HepG2 (cell line): ENCODE measurements at places on chromosomes 2 and 18. TPM values are rescaled to one million over a fixed set of nuclear protein-coding genes. Genes with fewer than 3 reads are reported as not detected.

DNA sequence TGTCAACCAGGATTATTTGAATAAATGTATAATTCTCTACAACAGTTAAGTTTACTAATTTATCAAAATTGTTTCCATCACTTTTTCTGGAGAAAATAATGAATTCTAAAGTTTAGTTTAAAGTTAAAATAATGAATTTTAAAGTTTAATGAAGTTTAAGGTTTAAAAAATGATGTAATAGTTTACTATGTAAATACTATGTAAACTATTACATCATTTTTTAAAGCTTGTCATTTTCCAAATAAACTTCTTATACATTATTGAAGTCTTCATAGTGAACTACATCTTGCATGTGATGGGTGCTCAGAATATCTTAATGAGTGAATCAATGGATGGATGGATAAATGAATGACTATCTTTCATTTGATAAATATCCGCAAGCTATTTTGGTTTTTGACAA lies 38.8 kb downstream of the CD28 start:
- DNase-seq = no peak
- no peak overlapping the region for H3K27ac ChIP-seq
- no peak overlapping the region for H3K4me3 ChIP-seq

GRCh38 chr18:26119246-26119645 lies 14.4 kb upstream of the PSMA8 start:
- no peak overlapping the region for H3K27ac ChIP-seq
- peaks cover 6% of the 10 kb centered on the region; the same call in 2 of the 3 replicates for H3K27me3 ChIP-seq
- no peak for DNase-seq
- no peaks in the 10 kb centered on the region for H3K36me3 ChIP-seq

GRCh38 chr2:112923967-112924338 lies 13.0 kb downstream of the IL37 start:
- peaks cover 11% of the 10 kb centered on the region for H3K4me1 ChIP-seq
- DNase-seq = no peak
- H3K36me3 ChIP-seq = no peaks in the 10 kb centered on the region
- H3K27me3 ChIP-seq = no peaks in the 10 kb centered on the region; the same call in 1 of the 2 replicates

- H3K36me3 ChIP-seq = no peaks in the 10 kb centered on the region
- no peak for DNase-seq
- H3K4me1 ChIP-seq = peaks cover 9% of the 10 kb centered on the region; the same call in 1 of the 2 replicates
- no peak overlapping the region for H3K4me3 ChIP-seq
- H3K27me3 ChIP-seq = peaks cover 88% of the 10 kb centered on the region
These were observed 85.9 kb downstream of the GLI2 start for GRCh38 chr2:120821446-120822160.

- H3K36me3 ChIP-seq = no peaks in the 10 kb centered on the region
- H3K27ac ChIP-seq = no peak overlapping the region
- DNase-seq = no peak
- H3K4me1 ChIP-seq = no peaks in the 10 kb centered on the region
- no peak overlapping the region for H3K4me3 ChIP-seq
These were observed 111.3 kb downstream of the DCC start for GRCh38 chr18:52451256-52451655.

DNA sequence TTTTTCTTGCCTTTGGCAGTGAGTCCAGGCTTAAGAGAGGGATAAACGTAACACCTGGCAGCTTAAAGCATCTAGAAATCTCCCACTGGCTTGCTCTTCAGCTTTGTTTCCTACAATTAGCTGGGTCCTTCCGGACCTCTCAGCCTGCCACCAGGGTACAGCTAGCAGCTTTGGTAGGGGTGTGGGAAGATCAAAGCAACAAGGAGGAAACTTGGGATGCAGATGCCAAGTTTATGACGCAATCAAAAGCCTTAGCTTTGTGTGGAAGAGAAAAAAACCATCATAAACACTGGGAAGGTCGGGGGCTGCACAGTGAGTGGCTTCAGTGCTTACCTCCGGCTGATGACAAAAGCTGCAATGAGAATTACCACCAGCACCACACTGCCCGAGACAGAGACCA lies 116.9 kb downstream of the EPHA4 start:
- DNase-seq = no peak
- no peaks in the 10 kb centered on the region for H3K36me3 ChIP-seq
- no peak overlapping the region for H3K27ac ChIP-seq
- H3K27me3 ChIP-seq = peaks cover 4% of the 10 kb centered on the region; the same call in 2 of the 3 replicates
- H3K4me3 ChIP-seq = no peak overlapping the region
- H3K4me1 ChIP-seq = no peaks in the 10 kb centered on the region

DNA sequence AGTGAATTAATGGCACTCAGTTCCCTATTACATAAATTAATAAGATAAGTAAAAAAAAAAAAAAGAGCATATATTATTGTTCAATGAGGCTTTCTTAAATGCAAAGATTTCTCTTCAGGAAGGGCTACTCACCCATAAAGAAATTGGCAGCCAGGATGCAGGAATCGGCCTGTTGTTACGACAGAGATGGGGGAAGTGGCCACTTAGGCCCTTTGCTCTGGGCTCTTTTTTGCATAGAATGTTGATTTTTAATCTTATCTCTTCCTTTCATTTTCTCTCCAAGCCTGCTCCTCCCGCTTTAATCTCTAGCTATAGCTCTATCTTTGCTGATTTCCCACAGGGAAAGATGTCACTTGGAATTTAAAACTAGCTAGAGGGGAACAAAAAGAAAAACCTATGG lies 391.8 kb upstream of the CRIM1 start:
- no peaks in the 10 kb centered on the region for H3K36me3 ChIP-seq
- no peak for DNase-seq
- no peaks in the 10 kb centered on the region for H3K4me1 ChIP-seq
- no peak overlapping the region for H3K27ac ChIP-seq
- no peaks in the 10 kb centered on the region for H3K27me3 ChIP-seq

- H3K27ac ChIP-seq = no peak overlapping the region
- no peaks in the 10 kb centered on the region for H3K27me3 ChIP-seq
- DNase-seq = no peak
- H3K4me3 ChIP-seq = no peak overlapping the region
- no peaks in the 10 kb centered on the region for H3K4me1 ChIP-seq
These were observed 78.5 kb downstream of the SPHKAP start for GRCh38 chr2:228102949-228103348.

DNA sequence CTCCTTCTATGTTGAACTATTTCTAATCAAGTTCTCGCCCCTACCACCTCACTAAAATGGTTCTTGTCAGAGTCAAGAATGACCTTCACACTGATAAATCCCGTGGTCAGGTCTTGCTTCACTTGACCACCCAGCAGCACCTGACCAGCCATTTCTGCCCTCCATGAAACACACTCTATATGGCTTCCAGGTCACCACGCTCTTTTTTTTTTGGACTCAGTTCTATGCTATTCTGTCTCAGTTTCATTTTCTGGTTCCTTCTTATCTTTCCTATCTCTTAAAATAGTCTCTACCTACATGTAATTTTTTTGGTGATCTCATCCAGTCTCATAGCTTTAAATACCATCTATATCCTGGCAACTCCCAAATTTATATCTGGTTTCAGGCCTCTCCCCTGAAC lies 11.4 kb downstream of the EIF2AK3 start:
- no peak for DNase-seq
- no peak overlapping the region for H3K27ac ChIP-seq
- peaks cover 5% of the 10 kb centered on the region for H3K36me3 ChIP-seq
- peaks cover 3% of the 10 kb centered on the region; the same call in 1 of the 2 replicates for H3K4me1 ChIP-seq

Gene DTNB
- total RNA-seq = 13.7 and 14.4 TPM in 2 replicates

Gene CNDP1
- total RNA-seq = not detected in 2 replicates

Gene GAREM1
- 2.9 TPM in 2 replicates for total RNA-seq
